Amniotic epithelial cell (primary cell): ENCODE measurements at places on chromosomes 4 and X.
A peak's percentile ranks its signal among the peaks of the same experiment; 100 is the strongest.

DNA sequence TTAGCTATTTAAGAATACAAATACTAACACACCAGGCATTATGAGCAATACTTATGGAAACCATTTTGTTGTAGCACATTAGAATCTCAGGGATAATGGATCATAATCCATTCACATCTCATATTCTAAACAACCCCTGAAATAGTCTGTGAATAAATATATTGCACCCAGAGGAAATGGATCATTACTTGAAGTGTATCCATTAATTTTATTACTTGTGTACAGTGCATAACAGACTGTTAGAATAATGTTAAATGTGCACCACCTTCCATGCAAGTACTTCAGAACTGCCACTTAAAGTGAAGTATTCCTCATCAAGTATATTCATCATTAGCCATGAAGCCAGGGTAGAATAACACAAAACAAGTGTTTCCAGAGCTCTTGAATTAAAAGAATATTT is 715.5 kb downstream of the DMD start:
- no peak for DNase-seq

- DNase-seq = peak; percentile 45
Measured at GRCh38 chr4:185142912-185143600, at the start of gene SLC25A4. TSS of gene SLC25A4 (plus strand) at chr4:185143266. CDS start at chr4:185143373, 107 bp downstream.

DNA sequence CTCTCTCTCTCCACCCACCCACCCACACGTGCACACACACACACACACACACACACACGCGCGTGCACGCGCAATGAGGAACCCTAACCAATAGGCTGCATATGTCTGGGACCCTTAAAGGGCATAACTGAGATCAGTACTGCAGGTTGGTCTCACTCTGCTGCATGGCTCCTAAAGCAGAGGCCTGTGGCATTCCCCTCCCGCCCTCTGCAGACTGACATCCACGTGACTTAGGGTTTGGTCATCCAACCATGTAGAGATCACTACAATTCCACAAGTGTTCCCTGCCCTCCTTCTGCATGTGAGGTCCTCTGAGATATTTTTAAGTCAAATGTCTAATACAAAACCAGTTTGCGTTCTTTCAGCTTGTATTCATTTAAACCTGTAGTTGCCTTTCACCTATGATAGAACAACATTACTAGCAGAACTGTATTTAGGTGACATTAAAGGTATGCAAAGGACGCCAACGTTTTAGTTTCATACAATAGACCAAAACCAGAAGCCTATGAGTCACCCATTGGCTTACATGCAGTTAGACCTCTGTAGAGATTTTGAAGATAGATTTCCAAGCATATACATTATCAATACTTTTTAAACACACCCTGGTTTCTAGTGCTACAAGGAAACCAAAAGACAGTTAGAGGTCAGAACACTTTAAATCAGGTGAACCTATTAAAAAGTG is 10.1 kb downstream of the XAGE5 start:
- DNase-seq = no peak

- no peak for DNase-seq
Measured at GRCh38 chrX:675955-676295, 45.3 kb downstream of the SHOX start.

DNA sequence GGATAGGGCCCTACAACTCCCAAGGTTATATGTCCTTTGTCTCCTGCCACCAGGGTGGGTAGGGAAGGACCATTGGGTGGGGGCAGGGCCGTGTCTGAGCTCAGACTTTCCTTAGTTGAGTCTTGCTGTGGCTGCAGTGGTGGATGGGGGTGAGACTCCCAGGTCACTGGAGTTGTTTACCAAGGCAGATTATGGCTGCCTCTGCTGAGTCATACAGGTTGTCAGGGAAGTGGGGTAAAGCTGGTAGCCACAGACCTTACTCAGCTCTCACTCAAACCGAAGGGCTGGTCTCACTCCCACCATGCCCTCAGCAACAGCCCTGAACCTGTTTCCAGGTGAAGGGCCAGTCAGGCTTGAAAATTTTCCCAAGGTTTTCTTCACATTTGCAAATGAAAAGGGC is 58.8 kb upstream of the FAAH2 start:
- DNase-seq = no peak

- peak; percentile 64 for DNase-seq
Measured at GRCh38 chr4:73777612-73778011, 37.2 kb downstream of the CXCL8 start.

DNA sequence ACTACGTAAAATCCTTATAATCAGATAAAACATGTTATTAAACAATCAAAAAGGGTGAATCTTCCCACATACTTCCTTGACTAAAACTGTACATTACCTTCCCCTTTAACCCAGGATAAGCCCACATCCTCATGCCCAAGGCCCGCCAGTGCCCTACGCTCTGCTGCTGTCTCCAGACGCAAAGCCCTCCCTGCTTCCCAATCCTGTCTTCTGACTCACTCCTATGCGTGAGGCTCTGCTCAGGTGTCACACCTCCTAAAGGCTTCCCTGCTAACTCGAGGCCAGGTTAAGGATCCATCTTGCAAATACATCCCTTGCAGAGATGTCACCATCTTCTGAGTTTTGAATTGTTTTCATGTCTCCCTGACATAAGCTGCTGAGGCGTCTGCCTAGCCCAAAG is 61.6 kb downstream of the STX18 start:
- no peak for DNase-seq

GRCh38 chrX:14073071-14073470 is 43.4 kb upstream of the GEMIN8 start:
- DNase-seq = no peak

DNA sequence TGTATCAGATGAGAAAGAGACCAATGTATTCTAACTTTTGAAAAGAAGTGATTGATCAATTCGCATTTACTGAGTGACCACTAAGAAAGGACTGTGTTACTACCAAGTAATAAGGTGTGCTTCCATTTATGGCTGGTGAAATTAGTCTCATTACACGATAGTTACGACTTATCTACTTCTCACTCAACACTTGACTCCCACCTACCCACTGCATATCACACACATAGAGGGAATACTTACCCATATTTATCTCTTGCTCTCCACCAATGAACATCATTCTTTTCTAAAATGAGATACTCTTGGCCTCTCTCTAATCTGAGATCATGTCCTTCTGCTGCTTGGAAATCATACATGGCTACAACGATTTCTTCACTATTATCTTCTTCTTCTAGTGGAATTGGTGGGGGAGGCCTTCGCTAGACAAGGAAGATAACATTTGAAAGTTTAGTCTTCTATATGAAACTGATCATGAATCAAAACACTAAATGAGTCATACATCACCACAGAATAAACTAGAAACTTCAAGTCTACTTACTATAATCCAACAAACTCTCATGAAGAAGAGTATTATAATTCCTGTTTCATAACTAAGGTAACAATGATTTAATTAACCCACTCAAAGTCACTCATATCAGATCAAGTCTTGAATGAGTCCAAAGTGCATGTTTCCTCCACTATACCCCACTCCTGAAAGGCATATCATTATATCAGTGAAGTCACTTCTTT is 33.7 kb upstream of the TXK start:
- peak; percentile 78 for DNase-seq

DNA sequence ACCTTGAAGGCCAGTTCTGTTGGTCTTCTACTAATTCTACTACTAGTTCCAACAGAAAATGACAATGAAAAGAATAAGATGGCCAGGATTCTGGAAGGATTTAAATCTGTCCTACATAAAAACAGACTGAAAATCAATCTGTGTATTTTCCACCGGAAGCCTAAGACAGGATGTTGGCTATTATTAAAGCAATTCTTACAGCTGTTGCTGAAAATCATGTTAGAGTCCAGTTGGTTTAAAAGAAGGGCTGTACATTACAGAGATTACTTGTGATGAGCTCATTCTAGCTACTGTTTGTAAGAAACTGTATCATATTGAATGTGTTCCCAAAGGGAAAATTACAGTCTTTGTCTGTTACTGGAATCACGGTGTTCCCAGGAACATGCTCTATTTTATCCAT is 54.8 kb upstream of the MAGEB16 start:
- DNase-seq = no peak

DNA sequence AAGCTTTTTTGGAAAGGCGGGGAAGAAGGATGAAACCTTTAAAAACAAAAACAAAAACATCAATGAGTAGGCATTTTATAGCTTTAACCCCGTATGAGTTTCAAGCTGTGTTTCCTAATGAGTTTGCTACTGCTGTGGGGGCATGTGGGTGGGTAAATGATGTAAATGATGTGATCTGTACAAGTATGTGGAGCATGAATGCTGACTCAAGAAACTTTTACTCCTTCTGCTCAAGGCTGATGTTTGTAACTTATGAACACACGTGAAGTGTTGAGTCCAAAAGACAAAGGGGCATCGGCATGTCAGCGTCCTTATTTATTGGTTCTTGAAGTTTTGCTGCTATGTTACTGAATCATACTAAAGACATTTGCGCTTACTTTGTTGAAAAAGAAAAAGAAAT is 76.9 kb downstream of the CLCN4 start:
- DNase-seq = peak; percentile 42

- peak; percentile 90 for DNase-seq
Measured at GRCh38 chr4:121711263-121712000, 14.7 kb upstream of the ANXA5 start.

DNA sequence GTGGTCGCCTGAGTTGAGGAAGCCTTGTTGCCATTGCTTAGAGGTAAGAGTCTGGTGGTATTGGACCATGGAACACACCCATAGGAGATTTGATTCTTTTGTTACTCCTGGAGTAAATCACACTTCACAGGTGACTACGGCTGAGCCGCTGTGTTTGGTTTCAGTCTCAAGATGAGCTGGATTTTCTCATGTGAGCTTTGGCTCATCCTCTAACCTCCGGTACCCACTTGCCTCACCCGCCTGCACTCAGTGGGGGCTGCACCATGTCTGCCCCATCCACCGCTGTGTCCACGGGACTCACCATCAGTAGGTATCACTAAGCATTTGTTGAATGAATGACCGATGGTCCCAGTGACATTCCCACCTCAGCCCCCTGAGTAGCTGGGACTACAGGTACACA is 52.7 kb downstream of the HTT-AS start:
- no peak for DNase-seq

DNA sequence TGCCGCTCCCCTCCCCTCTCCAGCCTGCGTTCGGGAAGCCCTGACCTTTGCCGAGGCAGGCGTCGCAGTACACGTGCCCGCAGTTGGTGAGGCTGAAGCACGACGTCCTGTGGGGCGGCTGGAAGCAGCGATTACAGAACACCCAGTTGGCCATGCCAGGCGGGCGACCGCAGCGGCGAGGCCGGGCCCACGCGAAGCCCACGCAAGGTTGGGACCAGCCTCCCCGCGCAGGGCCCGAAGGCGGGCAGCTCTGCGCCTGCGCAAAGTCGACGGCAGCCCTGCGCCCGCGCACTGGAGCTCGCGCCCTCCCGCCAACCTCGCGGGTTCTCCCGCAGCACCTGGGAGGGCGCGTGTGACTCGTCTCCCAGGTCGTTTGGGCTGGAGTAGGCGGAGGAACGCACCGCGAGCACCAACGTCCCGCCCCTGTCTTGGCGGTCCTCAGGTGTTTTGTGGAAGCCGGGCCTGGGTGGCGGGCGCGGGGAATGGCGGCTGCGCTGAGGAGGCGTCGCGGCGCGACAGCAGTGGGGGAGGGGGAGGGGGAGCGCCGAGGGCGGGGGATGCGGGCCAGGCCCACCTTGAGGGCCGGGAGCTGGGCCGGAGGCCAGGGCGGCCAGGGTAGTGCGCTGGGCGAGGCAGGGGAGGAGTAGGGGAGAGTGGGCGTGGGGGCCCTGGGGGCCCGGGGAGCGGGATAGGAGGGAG is at the start of gene RNF212:
TSS of gene RNF212 (minus strand) at position 254 of the 699 bp plus-strand sequence. CDS start at position 154, 100 bp downstream.
- peak; percentile 10 for DNase-seq

GRCh38 chrX:119706616-119707015 is 13.6 kb upstream of the SEPTIN6 start:
- DNase-seq = no peak

- DNase-seq = peak; percentile 70
Measured at GRCh38 chr4:7206385-7206784, 14.0 kb downstream of the SORCS2 start.

DNA sequence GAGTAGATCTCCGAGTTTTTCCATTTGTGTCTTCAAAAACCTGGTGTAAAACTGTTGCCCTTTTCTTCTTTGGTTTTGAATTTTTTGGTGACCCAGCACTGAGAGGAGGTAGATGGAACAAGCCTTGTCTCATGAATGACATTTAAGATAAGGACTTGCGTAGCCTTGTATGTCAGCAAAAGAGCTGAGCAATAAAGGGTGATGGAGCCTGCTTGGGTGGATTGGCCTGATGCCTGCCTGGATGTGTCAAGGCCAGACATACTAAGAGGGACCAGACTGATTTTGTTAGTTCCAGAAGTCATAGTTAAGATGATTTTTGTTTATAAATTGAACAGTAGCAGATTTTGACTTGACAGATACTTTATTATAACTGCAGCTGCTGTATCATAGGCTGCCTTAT is 134.9 kb downstream of the POLA1 start:
- no peak for DNase-seq

- peak; percentile 87 for DNase-seq
Measured at GRCh38 chr4:162163892-162164759, at the start of gene FSTL5. TSS of gene FSTL5 (minus strand) at chr4:162164000. CDS start at chr4:162111396, 52,604 bp downstream.

GRCh38 chr4:168631241-168632162 is 134.7 kb downstream of the PALLD start:
- peak; percentile 60 for DNase-seq

- no peak for DNase-seq
Measured at GRCh38 chr4:145497199-145498149, 15.8 kb downstream of the SMAD1 start.

- DNase-seq = peak; percentile 51
Measured at GRCh38 chr4:185210102-185210981, 944 bp downstream of the SNX25 start.

DNA sequence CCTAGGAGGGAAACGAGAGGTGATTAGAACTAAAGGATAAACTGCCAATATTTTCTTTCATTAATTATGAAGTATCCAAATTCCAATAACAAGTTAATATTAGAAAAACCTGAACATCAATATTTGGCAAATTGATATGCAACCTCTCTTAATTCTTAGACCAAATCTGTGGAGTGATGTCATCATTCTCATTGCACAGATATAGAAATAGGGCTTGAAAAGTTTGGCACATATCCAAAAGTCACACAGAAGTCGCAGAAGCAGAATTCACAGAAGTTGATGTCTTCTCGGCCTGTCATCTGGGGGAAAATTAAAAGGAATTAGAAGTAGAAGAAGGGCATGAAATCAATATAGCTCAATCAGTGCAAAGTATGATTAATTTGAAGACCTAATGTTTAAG is 36.9 kb downstream of the ENPEP start:
- no peak for DNase-seq

- DNase-seq = peak; percentile 57
Measured at GRCh38 chr4:108683479-108683878, 33.1 kb downstream of the OSTC start.

GRCh38 chr4:183314336-183314735 is 5.7 kb downstream of the CLDN22 start:
- no peak for DNase-seq

GRCh38 chrX:120824021-120824420 is 51.6 kb downstream of the CT47B1 start:
- DNase-seq = no peak

DNA sequence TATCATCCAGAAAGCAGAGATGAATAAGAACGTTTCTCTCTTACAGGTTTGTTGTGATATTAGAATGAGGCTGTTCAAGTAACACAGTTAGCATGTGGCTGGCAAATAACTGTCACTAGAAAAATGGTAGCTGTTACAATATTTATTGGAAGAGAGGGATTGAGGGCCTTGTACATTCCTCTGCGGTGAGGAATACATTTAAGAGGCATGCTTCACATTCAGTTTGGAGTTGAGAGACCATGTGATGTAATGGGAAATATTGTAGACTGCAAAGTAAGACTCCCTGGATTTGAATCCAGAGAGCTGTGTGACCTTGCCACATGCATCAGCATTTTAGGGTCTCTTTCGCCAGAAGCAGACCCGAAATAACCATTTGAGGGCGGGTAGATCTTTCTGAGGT is 104.8 kb upstream of the KIT start:
- no peak for DNase-seq
